ENCODE measurements at places on chromosomes 6 and 20.

- DNase-seq, result no peak
Measured at GRCh38 chr6:1131285-1132079, 180.4 kb upstream of the FOXQ1 start.

DNA sequence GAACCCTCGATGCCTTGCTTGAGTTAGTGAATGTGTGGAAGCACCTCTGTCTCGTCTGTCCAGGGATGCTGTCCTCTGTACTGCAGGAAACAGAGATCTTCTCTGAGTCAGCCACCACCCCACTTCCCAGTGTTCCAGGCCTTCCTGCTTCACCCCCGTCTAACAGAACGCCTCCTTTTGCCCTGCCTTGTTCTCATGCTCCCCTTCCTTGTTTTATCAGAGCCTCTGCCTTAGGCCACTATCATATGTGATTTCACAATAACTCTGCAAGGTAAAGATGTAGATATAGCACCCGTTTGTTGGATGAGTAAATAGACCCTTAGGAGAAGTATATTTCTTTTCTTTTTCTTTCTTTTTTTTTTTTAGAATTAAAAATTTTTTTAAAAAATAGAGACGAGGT lies 106.7 kb upstream of the CLDN20 start:
- DNase-seq, result no peak

- DNase-seq, result no peak
Measured at GRCh38 chr6:150116200-150116800, 26.5 kb upstream of the PPP1R14C start.

GRCh38 chr6:23705697-23706096 lies 420.3 kb upstream of the NRSN1 start:
- DNase-seq, result no peak

- no peak for DNase-seq
Measured at GRCh38 chr6:3355011-3355357, 96.2 kb downstream of the PSMG4 start.

DNA sequence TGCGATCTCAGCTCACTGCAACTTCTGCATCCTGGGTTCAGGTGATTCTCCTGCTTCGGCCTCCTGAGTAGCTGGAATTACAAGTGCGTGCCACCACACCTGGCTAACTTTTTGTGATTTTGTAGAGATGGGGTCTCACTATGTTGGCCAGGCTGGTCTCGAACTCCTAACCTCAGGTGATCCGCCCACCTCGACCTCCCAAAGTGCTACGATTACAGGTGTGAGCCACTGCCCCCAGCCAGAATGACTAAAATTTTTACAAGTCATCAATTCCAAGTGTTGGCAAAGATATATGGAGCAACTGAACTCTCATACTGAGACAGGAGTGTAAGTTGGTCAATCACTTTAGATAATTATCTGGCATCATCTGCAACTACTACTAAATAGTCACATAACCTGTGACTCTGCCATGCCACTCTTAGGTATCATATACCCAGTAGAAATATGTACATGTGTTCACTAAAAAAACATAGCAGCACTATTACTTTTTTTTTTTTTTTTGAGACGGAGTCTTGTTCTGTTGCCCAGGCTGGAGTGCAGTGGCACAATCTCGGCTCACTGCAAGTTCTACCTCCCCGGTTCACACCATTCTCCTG lies 3.0 kb downstream of the EIF6 start:
- no peak for DNase-seq

DNA sequence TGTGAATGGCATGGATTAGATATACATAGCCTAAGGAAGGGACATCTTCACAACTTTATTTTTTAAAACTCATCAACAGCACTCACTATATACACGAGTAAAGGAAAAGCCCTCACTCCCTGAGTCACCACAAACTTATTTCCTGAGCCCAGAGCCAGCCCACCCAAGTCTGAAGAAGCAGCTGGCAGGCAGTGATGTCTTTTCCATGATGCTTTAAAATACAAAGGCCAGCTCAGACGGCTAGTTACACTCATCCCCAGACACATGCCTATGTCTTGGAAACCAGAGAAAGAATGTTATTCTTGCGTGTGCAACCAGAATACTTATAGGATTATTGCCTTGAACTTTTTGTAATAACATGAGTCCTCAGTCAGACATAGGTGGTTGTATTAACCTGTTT lies 114.4 kb downstream of the ADGRG6 start:
- no peak for DNase-seq

- no peak for DNase-seq
Measured at GRCh38 chr6:45727228-45727627, 288.4 kb downstream of the CLIC5 start.

DNA sequence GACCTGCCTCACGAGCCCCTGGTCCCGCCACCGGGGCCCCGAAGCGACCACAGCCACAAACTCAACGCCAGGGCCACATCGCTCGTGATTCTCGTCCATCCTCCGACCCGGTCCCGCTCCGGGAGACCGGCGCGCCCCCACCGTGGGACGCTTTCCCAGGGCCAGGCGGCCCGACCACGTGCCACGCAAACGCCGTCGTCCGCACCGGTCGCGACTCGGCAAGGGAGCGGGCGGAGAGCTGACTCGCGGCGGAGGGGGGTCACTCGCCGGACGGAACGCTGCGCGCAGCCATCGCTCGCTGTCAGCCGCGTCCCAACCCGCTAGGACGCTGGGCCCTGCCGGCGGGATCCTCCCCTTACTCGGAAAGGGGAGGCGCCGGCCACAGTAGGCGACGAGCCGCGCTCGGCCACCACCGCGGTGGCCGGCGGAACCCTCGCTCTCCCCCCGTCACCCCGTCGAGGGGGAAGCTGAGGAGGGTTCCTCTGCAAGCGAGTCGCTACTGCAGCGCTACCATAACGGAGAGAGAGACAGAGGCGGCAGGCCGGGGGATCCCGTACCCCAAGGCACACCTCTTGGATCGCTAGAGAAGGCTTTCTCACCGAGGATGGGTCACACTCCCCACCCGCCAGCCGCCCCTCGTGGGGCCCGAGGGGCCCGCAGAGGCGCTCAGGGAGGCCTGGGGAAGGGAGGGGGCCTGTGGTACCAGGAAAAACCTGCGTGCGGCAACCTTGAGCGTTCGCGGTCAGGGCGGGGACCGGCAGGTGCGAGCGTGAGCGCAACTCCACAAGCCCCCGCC lies 511.8 kb upstream of the ZNF337 start:
- DNase-seq, result no peak

DNA sequence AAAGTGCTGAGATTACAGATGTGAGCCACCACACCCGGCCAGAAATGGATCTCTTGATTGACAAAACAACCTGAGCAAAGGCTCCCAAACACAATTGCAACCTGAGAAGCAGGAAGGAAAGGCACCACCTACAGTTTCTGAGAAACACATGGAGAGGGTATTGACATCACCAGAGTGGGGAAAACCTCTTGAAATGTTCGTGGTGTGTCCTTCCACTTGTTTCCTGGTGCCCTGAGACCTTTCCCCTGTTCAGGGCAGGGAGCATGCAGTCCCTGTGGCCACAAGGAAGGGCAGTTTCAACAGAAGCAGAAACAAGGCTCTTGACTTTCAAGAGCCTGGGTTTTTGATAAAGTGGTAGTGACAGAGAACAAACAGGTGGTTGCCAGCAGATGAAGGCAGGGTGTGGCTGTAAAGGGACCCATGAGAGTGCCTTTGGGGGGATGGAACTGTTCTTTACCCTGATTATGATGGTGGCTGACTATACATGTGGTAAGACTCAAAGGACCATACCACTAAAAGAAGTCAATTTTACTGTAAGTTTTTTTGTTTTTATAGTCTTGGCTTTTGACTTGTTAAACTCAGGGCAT lies 3.2 kb upstream of the BPIFA1 start:
- DNase-seq, result no peak

DNA sequence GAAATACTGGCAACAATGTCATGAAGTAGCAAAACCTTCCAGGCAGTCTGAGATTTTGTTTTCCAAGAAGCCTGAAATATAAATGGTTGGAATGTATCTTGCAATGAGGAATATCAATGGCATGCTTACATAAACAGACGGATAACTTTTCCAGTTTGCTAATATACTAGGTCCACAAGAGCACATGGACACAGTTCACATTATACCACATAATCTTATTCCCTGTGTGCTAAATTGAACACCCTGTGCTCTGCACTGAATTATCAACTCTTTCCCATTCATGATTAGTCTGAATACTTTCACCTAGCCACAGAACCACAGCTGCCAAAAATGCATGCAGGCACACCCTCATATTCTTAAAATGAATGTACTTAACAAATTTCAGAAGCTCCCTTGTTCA lies 274.3 kb downstream of the COL12A1 start:
- no peak for DNase-seq

DNA sequence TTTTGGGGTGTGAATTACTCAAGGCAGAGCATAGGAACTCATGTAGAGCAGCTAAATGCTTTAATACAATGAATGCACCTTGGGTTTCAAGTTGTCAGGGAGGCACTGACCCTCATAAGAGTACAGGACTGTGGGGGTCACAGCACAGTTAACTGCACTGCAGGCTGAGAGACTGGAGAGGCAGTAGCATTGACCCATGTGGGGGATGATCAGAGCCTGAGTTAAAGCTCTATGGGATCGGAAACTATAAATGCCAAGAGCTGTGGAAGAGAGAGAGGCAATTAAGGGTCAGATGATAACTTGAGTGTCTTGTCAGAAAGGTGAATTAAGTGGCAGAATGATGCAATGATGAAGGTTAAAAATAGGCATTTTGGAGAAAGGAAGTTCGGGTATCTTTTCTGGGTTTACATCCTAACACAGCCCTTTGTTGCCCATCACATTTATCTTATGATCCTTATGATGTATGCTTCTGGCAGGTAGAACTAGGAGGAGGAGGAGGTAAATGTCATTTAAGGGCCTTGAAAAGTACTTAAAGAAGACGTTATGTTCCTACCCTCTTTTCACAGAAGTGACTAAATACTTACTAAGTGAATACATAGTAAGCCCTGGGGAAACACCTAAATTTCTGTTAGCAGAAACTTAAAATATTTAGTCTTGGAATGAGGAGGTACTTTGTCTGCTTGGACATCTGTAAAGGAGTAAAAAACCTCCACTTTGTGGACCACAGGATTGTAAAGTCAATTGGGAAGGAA lies 24.2 kb downstream of the LRRC1 start:
- DNase-seq, result no peak

GRCh38 chr6:45327956-45328522 lies at the start of gene RUNX2:
RUNX2 (plus strand) TSS chr6:45328330; CDS start chr6:45328727, 397 bp downstream.
- no peak for DNase-seq
